Stimulated activated CD4-positive, alpha-beta T cell treated with anti-CD3 and anti-CD28 coated beads, Interleukin-2, amount 100 ng/mL, for 24 hours (primary cell): ENCODE measurements at places on chromosomes 16 and 17.

DNA sequence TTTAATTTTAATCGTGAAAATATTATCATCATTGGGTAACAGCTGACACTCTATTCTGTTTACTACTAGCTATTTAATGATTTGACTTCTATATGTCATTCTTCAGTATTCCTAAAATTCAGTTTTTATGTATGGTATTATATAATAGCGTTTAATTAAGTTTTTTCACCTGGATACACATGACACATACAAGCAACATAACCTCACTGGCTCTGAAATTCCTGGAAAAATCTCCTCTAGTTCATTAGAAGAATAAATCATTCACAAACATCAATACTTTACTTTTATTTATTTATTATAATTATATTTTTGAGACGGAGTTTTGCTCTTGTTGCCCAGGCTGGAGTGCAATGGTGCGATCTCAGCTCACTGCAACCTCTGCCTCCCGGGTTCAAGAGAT, 44.0 kb downstream of the AKAP10 start:
- DNase-seq = no peak

GRCh38 chr17:50659179-50659578, 24.5 kb downstream of the ABCC3 start:
- no peak for DNase-seq

- DNase-seq = no peak
Observed at GRCh38 chr17:2028737-2029136, 1.2 kb upstream of the DPH1 start.

DNA sequence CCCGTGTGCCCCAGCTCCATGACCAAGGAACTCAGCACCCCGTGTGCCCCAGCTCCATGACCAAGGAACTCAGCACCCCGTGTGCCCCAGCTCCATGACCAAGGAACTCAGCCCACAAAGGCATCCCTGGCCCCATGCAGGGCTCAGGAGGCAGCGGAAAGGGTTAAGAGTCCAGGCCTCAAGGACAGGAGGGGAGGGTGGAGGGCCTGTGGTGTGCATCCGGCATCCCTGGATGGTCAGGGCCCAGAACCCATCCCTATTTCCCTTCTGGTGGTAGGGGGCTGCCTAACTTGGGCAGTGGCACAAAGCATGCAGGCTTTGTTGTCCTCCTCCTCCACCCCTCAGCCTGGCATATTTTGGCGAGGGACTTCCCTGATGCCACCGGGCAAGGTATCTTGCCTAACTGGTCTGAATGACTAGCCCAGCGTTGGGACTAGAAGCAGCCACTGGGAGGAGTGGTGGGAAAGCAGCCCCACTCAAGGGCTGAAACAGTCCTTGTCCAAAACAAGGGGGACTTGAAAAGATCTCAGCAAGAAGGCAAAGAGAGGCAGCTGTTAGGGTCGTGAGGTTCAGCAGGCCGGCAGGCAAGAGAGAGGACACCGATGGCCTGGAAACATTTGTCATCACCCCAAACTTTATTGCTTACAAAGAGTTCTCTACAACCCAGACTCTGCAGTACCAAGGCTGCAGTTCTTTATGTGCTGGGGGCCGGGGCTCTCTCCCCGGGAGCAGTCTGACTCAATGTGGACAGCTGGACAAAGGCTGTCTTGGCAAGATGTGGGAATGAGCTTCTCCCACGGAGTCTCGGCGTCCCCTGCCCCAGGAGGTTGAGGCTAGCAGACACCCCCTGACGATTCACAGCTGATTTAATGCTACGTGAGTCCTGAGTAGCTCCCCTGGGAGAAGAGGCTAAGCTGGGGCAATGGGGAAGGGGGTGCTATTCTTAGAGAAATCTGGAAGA, 902 bp upstream of the SPATA32 start:
- no peak for DNase-seq

DNA sequence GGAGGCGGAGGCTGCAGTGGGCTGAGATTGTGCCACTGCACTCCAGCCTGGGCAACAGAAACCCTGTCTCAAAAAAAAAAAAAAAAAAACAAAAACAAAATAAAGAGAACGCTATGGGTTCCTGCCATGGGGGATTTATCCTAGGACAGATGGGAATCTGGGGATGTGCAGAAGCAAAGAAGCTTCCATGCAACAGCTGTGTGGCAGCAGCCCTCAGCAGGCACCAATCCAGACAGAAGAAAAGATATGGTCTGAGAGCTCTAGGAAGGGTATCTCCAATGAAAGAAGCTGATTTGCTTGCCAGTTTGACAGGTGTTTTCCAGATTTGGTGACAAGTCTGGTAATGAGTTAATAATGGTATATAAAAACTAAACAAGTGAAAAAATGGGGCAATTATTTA, 11.6 kb downstream of the MYO19 start:
- no peak for DNase-seq

DNA sequence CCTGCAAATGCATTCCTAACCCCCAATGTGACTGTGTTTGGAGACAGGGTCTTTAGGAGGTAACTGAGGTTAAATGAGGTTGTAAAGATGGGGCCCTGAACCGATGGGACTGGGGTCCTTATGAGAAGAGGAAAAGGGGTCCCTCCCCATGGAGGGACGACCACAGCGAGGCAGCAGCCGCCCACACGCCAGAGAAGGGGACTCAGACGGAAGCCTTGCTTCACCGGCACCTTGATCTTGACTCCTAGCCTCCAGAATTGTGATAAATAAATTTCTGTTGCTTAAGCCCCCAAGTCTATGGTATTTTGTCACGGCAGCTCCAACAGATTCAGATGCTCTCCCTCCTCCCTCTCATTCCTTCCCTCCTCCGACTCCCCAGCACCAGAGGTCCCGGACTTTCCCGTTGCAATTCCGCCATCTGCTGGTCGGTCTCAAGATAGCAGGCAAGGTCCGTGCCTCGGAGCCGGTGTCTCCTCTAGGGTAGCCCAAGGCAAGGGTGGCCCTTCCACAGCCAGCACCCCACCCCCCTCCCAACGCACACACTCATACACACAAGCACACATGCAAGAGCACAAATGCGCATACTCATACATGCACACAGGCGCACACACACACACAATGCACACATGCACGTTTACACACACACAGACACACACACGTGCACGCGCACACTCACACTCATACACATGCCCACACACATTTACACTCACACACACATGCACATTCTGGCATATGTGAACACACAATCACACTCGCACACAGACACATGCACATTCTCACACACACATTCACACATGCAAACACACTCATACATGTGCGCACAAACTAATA, 23.1 kb upstream of the C16orf78 start:
- peak; percentile 74 for DNase-seq

GRCh38 chr17:75047398-75048098, 523 bp downstream of the KCTD2 start:
- peak; percentile 28 for DNase-seq

DNA sequence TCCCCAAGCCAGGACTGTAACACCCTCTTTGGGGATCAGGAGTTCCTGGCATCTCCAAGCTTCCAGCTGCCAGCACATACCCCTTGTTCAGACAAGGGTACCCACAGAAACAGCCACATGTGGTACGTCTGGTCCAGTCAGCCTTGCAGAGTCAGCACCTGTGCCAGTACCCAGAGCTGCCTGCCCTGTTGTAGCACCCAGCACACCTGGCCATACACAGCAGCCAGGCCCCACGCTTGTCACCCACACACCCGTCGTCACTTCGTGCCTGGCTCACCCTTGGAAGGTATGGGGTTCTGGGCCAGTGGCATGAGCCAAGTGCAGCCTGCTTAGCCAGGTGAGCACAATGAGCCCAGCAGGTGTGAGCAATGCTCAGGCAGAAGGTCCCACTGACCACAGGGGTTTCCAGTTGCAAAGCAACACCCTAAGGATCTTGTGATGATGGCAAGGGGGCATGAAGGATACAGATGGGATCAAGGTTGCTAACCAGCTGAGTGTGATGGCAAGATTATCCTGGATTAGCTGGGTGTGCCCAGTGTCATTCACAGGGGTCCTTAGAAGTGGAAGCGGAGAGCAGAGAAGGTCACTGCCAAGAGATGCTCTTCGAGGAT, 202.3 kb downstream of the CPPED1 start:
- DNase-seq = no peak

DNA sequence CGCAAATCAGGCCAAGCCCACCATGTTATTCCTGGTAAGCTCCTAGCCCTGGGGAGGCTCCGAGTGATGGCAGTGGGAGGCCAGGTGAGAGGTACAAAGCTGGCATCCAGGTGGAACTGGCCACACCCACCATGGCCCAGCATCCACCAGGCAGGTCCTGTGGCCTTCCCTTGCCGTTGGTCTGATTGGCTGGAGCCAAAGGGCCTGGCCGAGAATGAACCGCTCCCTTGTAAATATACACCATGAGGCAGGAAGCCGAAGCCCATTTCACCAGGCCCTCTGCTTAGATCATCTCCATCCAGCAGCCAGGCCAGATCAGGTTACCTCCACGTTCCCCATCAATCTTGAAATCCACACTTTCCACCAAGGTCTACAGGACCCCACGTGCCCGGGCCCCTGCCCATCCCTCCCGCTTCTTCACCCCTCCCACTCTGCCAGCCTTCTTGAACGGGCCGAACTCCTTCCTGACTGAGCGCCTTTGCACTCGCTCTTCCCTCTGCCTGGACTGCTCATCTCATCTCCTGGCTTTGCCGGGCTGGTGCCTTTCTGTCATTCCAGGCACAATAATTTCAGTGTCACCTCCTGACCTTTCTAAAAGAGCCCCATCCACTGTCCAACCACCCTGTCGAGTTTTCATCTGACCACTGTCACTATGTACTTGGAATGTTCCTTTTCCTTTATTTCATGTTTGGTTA, 5.8 kb downstream of the SOCS1 start:
- DNase-seq = peak; percentile 59

- no peak for DNase-seq
Observed at GRCh38 chr16:66486773-66487579, 59.9 kb downstream of the BEAN1 start.
